C1 segment of cervical spinal cord (tissue), 14 donors: ENCODE measurements at places on chromosomes 1 and 21.

GRCh38 chr21:14787312-14787711, 241.2 kb upstream of the SAMSN1 start:
- DNase-seq, result no peak

DNA sequence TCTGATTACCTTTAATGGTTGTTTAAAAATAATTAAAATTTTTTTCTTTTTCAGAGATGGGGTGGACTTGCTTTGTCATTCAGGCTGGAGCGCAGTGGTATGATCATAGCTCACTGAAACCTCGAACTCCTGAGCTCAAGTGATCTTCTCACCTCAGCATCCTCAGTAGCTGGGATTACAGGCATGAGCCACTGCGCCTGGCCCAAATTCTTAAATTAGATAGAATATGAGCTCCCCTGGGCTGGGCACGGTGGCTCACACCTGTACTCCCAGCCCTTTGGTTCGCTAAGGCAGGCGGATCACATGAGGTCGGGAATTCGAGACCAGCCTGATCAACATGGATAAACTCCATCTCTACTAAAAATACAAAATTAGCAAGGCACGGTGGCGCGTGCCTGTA, 17.0 kb downstream of the CERS2 start:
- no peak for DNase-seq

DNA sequence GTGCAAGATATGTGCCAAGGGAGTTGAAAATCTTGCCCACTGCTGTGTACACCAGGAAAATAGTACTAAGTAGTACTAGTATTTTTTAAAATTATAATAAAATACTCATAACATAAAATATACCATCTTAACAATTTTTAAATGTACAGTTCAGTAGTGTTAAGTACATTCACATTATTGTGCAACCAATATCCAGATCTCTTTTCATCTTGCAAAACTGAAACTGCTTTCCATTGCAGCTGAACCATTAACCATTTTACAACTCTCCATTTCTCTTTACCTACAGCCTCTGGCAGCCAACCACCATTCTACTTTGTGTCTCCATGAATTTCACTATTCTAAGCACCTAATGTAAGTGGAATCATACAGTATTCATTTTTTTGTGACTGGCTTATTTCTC, 19.3 kb upstream of the RAB3GAP2 start:
- no peak for DNase-seq

GRCh38 chr1:46301406-46301807, 2.0 kb downstream of the LRRC41 start:
- no peak for DNase-seq

- no peak for DNase-seq
Observed at GRCh38 chr1:90122654-90123340, 127.9 kb downstream of the ZNF326 start.

- no peak for DNase-seq
Observed at GRCh38 chr1:64854674-64855073, 109.8 kb downstream of the RAVER2 start.

GRCh38 chr1:10608690-10609089, 133.9 kb downstream of the PEX14 start:
- no peak for DNase-seq
